ENCODE measurements at places on chromosomes 4 and X.

DNA sequence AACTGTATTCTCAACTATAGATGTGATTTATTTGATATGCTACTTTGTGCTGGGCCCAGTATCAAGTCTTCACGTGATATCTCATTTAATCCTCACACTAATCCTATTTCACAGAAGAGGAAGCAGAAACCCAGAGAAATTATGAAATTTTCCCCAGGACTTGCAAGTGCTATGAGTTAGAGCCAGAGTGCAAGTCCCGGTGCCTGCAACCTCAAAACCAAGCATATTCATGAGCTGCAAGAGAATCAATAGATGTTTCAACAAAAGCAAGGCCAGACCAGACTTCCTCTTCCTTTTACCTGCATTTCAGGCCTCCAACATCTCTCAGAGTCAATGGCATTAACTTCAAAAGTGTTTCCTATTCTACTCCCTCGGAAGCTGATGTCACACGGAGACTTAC, 92.2 kb upstream of the GATB start:
- DNase-seq: no peak

DNA sequence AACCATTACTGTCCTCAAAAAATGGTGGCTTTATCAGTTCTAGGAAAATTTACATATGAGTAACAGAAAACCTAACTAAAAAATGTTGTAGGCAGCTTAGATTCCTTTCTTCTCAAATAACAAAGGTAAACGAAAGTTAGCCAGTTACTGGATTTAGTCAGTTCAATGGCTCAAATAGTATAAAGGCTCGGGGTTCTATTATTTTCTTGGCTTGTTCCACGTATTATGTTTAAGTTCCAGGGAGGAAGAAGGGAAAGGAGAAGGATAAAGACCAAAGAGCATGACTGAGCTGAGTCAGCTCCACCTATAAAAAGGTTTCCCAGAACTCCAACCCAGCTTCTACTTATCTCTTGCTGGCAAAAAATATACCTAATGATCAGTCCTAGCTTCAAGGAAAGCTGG, 41.0 kb upstream of the MAB21L2 start:
- no peak for DNase-seq

DNA sequence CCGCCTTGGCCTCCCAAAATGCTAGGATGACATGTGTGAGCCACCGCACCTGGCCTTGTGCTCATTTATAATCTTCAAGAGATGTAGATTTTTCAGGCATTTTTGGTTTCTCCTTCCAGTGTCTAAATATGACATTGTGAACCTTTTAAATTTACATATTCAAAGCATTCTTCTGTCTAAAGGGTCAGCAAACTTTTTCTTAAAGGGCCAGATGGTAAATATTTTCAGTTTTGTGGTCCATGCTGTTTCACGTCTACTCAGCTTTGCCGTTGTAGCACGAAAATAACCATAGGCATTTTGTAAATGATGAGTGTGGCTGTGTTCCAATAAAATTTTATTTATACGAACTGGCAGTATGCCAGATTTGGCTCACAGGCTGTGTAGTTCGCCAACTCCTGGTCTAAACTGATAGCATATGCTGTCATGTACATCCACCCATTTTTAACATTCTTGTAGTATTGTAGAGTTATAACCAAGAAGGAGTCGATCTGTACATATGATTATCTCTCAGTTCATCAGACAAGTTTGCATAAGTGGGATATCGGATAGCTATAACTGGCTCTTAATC, 12.7 kb upstream of the GCNA start:
- no peak for DNase-seq

DNA sequence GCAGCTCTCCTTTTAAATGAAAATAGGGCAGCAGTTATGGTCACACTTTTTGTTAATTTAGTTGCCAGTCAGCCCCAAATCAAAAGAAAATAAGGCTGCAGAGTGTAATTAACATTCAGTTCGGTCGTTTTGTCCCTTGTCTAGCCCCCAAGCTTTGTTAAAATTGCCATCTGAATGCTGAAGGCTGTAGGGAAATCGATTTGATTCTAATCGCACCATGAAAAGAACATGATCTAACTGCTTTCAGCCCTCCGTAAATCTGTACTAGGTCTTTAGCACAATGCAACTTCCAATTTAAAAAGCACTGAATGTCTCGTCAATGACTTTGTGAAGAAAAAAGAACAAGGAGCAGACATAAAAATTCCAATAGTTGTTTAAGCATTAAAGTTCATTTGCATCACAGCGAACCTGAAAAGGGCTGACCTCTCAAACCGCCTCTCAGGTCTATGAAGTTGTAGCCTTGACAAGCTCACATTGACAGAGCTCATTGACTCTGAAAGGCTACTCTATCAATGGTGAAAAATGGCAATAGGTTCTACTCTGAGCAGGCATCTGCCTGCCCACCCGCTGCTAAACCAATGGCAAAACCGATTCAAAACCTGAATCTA, 48.9 kb downstream of the CHIC2 start:
- DNase-seq: no peak

DNA sequence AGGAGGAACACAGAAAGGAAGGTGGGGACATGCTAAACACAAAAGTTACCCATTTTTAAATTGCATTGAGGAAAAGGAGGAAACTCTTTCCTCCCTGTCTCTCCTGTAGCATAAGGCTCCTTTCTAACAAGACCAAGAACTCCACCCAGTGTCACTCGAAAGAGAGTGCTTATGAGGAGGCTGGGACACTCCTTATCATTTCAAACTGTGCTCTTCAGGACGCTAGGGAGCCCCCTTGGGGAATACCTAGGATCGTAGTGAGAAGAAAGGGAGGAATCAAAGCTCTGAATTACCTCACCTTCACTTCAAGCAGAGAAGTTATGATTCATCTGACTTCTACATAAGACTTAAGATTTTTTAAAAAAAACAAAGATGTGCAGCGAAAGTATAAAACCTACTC, 65.5 kb downstream of the F9 start:
- no peak for DNase-seq

DNA sequence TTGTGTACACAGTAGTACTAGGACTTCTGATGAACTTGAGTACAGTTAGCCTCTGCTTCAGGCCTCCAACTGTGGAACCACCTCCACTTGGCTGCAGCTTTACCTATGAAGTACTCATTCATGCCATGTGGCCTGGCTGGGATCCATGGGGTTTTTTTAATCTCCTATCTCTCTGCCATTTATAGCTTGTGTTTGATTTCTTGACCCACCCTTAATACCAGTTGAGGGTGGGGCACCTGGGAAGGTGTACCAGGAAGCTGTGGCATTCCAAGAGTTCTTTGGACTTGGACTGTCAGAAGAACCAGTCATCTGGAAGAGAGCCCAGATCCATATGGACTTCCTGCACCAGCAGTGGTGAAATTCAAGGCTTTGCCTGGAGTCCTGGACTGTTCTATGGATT, 230.1 kb downstream of the SHROOM3 start:
- DNase-seq: no peak

DNA sequence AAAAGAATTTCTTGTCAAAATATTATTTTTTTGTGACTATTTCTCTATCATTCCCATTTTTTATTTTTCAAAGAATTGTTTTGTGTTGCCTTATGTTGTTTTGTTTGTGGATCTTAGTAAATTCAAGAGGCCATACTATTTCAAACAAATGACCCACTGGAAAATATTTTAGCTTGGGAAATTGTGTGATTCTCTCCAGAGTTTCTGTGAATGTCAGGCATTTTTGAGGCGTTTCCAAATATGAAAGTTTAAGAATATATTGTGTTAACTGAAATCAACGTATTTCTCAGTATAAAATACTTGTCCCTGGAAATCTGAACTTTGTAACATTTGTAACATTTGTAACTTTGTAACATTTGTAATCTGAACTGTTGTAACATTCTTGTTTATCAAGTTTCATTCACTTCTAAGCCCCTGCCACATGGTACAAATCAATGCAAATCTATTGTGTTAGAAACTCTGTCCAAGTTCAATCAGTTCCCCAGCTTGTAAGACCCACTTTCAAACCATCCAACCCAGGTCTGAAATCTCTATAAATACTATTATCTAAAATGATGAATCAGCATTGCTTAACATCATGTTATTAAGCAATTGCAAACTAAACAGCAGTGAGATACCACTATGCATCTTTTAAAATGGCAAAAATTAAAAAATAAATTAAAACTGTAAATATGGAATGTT, 465.4 kb upstream of the GRID2 start:
- DNase-seq: no peak

DNA sequence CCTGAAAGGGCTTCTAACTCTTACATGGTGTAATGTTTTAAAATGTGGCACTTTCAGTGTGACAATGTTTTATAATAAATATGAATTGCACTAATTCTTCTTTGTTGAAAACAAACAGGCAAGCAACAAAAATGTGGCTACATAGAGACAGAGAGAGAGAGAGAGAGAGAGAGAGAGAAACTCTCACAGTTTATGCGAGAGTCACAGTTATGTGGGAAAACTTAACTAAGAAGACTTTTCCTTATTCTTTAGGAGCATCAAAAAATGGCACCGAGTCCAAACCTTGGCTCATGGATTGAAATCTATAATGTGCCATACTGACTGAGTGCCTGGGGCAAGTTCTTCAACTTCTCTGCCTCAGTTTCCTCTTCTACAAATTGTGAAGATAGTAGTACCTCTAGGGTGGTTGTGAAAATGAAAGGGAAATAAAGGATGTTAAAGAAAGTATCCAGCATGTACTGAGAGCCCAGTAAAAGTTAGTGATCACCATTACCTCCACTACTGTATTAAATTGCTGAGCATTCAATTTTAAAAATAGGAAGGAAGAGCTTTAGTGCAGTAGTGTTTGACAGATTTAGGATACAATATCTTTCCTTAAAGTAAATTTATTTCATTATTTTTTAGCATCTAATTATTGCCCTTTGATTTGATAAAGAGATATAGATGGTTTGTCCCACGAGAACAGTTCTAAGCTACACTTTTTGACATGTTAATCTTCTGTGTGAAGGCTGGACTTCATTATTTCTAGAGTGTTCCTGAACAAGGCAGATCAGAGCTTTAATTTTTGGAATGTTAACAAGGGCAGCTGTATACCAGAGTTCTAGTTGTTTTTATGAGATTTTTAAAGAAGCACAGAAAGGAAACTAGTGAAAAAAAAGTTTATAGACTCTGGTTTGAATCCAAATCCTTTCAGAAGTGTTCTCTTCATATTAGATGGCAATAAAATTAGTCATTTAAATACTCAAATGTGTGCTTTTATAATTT, 187.5 kb upstream of the ANK2 start:
- DNase-seq: no peak

DNA sequence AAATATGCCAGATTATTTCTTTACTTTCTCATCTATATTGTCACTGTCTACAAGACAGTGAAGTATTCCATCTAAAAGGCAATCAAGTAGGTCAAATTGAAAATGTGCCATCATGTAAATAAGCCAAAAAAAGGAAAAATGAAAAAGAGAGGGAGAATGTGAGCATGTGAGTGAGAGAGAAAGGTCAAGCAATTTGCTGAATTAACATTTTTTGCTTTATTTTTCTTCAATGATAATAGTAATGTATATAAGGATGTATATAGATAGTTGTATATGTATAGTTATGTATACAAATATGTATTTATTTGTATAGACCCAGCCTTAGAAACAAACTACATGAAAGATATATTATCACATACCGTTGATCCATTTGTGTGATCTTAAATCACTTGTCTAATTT, 11.5 kb downstream of the CXCL8 start:
- DNase-seq: no peak

DNA sequence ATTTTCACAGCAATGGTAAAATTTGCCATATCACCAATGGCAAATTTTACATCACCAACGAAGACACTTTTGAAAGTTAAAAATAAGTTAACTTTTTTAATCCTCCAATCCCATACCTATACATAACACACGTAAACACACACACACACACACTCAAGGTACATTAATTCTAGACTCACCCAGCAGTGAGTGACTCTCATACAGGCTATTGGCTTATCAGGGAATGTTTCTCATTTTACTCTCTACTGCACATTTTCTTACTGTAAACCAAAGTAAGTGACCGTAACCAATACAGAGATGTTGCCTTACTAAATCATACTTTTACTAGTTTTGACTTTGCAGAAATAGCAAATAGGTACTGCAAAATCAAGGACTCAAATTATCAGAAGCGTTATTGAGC, 2.3 kb downstream of the VEGFC start:
- no peak for DNase-seq

DNA sequence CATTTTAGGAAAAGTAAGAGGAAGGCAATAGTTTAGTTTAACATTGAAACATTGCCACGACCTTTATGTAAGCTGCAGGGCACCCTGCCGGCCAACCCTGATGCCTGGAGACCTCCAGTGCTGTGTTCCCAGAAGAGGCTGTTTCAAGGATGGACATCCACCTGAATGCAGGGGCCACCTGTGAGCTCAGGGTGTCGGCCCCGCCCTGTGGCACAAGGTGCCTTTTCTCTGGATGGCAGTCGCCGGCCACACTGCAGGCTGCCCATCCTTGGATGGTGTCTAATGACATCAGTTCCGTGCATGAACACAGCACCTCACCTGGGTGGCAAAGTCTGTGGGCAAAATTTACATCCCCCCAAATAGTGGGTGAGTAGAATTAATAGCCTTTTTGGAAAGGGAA, 180.0 kb downstream of the AFAP1 start:
- DNase-seq: no peak

DNA sequence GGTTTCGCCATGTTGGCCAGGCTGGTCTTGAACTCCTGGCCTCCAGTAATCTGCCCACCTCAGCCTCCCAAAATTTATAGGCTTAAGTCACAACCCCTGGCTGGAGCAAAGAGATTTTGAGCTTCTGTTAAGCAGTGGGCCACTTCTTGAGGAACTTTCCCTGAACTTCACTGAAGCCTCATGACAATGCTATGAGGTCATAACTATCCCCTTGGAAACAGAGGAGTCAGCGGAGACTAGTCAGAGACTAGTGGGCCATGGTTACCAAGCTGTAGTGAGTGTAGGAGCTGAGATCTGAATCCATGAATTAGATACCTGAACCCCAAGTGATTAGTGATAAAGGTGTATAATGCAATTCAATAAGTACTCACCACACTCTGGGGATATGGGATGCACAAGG, 145.1 kb upstream of the MSX1 start:
- DNase-seq: no peak

DNA sequence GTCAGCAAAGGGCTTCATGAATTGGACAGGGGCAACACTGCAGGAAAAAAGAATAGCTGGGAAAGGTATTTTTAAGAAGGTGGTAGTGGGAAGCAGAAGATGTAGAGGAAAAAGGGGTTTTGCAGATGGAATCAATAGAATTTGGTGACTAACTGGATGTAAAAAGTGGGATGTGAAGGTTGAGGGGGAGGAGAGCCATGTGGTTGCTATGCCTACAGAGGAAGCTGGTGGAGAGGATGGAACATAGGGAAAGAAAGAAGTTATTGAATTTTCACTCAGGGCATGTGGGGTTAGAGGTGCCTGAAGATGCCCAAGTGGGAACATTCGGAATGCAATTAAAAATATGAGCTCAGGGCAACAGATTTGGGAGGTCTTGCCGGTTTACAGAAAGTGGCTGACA, 33.0 kb downstream of the REELD1 start:
- DNase-seq: no peak

DNA sequence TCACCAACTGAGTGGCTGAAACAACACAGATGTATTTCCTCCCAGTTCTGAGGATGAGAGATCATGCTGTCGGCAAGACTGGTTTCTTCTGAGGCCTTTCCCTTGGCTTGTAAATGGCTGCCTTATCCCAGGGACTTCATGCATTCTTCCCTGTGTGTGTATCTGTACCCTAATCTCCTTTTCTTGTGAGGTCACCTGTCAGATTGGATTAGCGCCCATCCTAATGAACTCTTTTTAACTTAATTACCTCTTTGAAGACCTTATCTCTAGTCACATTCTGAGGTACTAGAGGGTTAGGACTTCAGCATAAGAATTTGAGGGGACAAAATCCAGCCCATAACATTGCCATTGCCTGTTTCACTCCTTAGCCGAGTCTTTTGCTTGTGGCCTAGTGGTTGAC, 59.5 kb upstream of the TMEM150C start:
- no peak for DNase-seq

Measured in activated gamma-delta T cell treated with anti-CD3 and anti-CD28 coated beads, Interleukin-2, amount 50 U/mL, for 16 hours (primary cell).